Type B pancreatic cell (in vitro differentiated cells): ENCODE measurements at places on chromosomes 3 and 15.

GRCh38 chr15:96187341-96188305 is 142.9 kb upstream of the NR2F2 start:
- H3K27ac ChIP-seq = no peak overlapping the region
- H3K36me3 ChIP-seq = peaks cover 7% of the 10 kb centered on the region
- H3K27me3 ChIP-seq = no peaks in the 10 kb centered on the region
- no peak for DNase-seq
- peak overlapping the region; percentile 23 for H3K4me3 ChIP-seq

DNA sequence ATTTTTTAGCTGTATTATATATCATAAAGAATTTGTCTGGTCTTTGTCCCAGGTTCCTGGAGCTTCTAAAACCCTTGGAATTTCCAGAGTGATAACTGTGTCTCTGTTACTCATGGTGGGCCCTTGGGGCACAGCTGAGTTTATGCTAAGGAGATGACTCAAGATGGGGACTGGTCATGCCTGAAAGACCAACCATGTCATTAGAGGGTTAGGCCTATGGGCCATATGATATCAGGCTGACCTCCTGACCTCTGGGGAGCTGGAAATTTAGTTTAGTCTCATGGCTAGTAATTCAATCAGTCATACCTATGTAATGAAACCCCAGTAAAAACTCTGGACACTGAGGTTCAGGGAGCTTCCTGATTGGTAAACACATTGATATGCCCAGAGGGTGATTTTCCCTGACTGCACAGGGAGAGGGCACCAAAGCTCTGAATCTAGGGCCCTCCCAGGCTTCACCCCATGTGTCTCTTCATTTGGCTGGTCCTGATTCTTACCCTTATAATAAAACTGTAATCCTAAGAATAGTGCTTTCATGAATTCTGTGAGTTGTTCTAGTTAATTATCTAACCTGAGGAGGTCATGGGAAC is 69.6 kb downstream of the EEFSEC start:
- H3K4me3 ChIP-seq = no peak overlapping the region
- no peaks in the 10 kb centered on the region for H3K27me3 ChIP-seq
- H3K36me3 ChIP-seq = peaks cover 4% of the 10 kb centered on the region
- DNase-seq = no peak
- no peak overlapping the region for H3K27ac ChIP-seq

GRCh38 chr3:12252889-12253288 is 36.0 kb upstream of the PPARG start:
- DNase-seq = no peak
- H3K27ac ChIP-seq = no peak overlapping the region
- H3K4me3 ChIP-seq = no peak overlapping the region
- no peaks in the 10 kb centered on the region for H3K36me3 ChIP-seq
- peaks cover 7% of the 10 kb centered on the region for H3K4me1 ChIP-seq

GRCh38 chr3:18344306-18345014 is 80.7 kb downstream of the SATB1 start:
- no peak overlapping the region for H3K27ac ChIP-seq
- H3K36me3 ChIP-seq = peaks cover 6% of the 10 kb centered on the region
- H3K27me3 ChIP-seq = no peaks in the 10 kb centered on the region
- H3K4me1 ChIP-seq = no peaks in the 10 kb centered on the region
